Activated naive CD8-positive, alpha-beta T cell treated with anti-CD3 and anti-CD28 coated beads, Interleukin-2, amount 50 U/mL, for 24 hours (primary cell): ENCODE measurements at places on chromosomes 5 and 9.

DNA sequence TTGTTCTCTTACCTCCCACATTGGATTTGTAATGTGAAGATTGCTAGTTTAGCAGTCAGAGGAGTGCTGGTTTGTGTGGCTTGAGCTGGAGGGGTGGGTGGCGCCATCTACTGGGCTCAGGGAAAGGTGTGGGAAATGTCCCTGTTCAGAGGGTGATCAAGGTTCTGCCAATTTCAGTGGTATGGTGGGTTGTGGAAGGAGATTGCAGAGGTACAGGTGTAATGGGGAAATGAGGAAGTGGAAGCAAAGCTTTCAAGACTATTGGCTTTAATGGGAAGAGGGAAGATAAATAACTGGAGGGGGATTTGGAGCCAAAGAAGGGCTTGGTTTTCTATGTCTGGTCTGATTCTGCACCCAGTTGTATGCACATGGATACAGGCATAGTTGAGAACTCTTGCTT, 76.4 kb downstream of the OSMR start:
- DNase-seq, result peak; percentile 55
- no peak overlapping the region for H3K4me3 ChIP-seq
- H3K27ac ChIP-seq, result no peak overlapping the region

- H3K4me1 ChIP-seq, result no peaks in the 10 kb centered on the region
- no peak overlapping the region for H3K27ac ChIP-seq
- H3K36me3 ChIP-seq, result no peaks in the 10 kb centered on the region
- H3K27me3 ChIP-seq, result peaks cover 4% of the 10 kb centered on the region
- H3K4me3 ChIP-seq, result no peak overlapping the region
- no peak for DNase-seq
These were observed 192.4 kb downstream of the ARHGEF28 start for GRCh38 chr5:73818357-73818756.

- DNase-seq, result no peak
- no peaks in the 10 kb centered on the region for H3K27me3 ChIP-seq
- H3K4me3 ChIP-seq, result no peak overlapping the region
- peaks cover 6% of the 10 kb centered on the region for H3K4me1 ChIP-seq
These were observed 137.8 kb upstream of the RETREG1 start for GRCh38 chr5:16754601-16755000.

- no peaks in the 10 kb centered on the region for H3K36me3 ChIP-seq
- no peak overlapping the region for H3K4me3 ChIP-seq
- H3K27ac ChIP-seq, result no peak overlapping the region
- DNase-seq, result no peak
These were observed 131.3 kb upstream of the SLC28A3 start for GRCh38 chr9:84471816-84472215.

DNA sequence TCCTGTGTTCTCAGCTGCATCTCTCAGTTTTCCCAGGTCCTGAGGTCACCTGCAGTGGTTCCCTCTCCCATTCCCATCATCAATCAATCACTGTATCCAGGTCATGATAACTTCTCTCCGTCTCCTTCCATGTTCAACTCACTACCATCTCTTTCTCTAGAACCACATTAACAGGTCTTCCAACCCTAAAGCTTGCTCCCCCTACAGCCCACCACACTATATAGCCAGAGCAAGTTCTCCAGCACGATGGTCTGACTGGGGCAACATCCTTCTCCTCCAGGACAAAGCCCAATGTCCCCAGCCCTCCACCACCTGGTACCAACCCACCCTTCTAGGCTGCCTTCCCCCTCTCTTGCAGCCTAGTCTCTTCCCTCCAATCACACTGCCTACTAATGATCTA, 241.6 kb downstream of the CDK5RAP2 start:
- peaks cover 22% of the 10 kb centered on the region for H3K27me3 ChIP-seq
- peaks cover 10% of the 10 kb centered on the region for H3K4me1 ChIP-seq
- H3K36me3 ChIP-seq, result no peaks in the 10 kb centered on the region
- DNase-seq, result no peak
- H3K4me3 ChIP-seq, result no peak overlapping the region

DNA sequence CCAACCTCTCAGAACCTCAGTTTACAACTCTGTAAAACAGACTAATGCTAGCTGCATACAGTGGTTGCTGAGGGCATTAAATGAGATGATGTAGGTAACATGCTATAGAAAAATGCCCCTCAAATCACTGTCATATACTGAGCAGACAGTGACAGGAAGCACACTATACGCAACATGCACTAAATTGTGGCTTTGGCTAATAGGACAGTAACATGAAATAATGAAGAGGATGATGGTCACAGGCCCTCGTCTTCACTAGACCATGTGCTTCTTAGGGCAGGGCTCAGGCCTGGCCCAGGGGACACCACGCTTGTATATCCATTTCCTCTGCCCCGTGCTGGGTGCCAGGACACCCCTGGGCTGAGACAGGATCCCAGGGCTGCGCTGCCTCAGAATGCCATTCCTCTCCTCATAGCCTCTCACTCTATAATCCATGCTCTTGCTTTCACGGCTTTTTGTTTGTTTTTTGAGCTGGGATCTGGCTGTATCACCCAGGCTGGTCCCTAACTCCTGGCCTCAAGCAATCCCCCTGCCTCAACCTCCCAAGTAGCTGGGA, 18.9 kb downstream of the CSF1R start:
- H3K27ac ChIP-seq, result no peak overlapping the region
- H3K4me3 ChIP-seq, result no peak overlapping the region
- H3K27me3 ChIP-seq, result peaks cover 4% of the 10 kb centered on the region
- DNase-seq, result no peak
- H3K4me1 ChIP-seq, result peaks cover 12% of the 10 kb centered on the region
- H3K36me3 ChIP-seq, result no peaks in the 10 kb centered on the region

DNA sequence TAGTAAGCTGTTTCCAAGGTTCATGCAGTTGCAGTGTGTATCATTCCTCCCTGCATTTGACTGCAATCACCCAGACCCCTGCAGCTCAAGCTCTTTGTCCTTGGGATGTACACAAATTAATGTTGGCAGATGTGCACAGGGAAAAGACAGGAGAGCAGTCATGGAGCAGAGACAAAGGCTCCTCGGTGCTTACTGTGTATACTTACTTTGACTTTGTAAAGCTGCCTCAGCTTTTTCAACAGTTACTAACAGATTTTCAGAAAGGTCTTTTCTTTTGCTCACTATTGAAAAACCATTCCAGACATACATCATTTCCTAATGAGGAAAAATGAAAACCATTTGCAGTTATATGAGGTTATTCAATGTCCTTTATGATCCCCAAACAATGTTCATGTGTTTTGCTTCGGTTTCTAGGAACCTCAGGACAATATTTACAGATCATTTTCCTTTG, 124.9 kb downstream of the TTC39B start:
- no peak overlapping the region for H3K27ac ChIP-seq
- H3K4me3 ChIP-seq, result no peak overlapping the region
- DNase-seq, result no peak
- no peaks in the 10 kb centered on the region for H3K27me3 ChIP-seq
- peaks cover 26% of the 10 kb centered on the region for H3K36me3 ChIP-seq
- H3K4me1 ChIP-seq, result peaks cover 14% of the 10 kb centered on the region

GRCh38 chr5:126334760-126335159, 88.4 kb upstream of the GRAMD2B start:
- no peak overlapping the region for H3K27ac ChIP-seq
- H3K4me3 ChIP-seq, result no peak overlapping the region
- no peaks in the 10 kb centered on the region for H3K36me3 ChIP-seq
- H3K4me1 ChIP-seq, result no peaks in the 10 kb centered on the region
- no peak for DNase-seq

DNA sequence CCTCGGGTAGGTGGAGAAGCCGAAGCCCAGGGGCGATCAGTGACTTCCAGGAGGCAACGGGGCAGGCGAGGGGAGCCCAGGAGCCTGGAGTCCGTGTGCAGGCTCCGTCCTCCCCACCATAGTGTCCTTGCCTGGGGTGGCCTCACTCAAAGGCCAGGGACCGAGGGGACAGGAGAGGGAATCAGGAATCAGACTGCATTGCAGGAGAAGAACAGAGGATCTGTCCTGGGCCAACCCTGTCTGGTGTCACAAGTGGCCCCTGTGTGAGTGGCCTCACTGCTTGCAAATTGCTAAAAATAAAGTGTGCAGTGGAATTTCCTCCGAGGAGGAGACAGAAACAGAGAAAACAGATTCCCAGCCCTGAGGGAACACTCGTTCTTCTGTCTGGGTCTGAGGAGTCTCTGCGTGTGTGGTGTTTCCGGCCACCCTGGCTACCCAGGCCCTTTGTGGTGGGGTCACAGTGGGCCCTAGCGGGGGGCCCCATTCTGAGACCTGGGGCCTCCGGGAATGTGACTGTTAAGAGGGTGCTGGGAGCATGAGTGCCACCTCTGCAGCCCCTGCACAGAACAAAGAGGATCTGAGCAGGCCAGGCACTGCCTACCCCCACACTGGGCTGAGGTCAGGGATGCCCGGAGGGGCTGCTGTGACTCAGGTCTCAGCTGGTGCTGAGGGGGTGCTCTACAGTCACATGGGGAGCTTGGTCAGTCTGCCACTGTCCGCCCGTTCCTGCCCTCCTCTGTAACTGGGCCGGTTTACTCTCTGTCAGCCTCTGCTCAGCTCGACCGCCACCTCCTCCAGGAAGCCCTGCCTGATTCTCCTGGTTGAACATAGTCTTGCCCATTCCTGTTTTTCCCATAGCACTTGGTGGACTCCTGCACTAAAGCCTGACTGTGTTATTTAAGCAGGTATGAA, 7.4 kb downstream of the TRAF1 start:
- peaks cover 93% of the 10 kb centered on the region for H3K36me3 ChIP-seq
- H3K4me3 ChIP-seq, result peak overlapping the region; percentile 90
- no peaks in the 10 kb centered on the region for H3K27me3 ChIP-seq
- DNase-seq, result no peak
- peaks cover 86% of the 10 kb centered on the region for H3K4me1 ChIP-seq

GRCh38 chr5:159582756-159583541, 252.7 kb upstream of the IL12B start:
- H3K4me3 ChIP-seq, result no peak overlapping the region
- H3K36me3 ChIP-seq, result no peaks in the 10 kb centered on the region
- H3K27ac ChIP-seq, result no peak overlapping the region
- H3K4me1 ChIP-seq, result peaks cover 10% of the 10 kb centered on the region
- DNase-seq, result no peak
- peaks cover 7% of the 10 kb centered on the region for H3K27me3 ChIP-seq

DNA sequence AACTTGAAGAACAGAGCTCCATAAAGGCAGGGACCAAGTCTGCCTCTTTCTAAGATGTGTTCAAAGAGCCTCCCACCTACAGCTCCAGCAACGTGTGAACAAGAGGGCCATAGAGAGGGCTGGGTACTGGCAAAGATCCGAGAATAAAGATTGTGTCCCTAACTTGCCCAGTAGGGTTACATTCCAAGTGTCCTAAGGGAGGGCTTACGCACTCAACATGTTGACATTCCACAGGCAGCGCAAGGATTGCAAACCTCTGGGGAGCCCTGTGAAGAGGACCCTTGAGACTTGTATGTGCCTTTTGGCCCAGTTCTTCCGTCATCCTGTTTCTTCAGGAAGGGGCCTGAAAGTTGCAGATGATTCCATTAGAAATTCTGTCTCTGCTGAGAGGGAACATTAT, 48.2 kb upstream of the ENTREP1 start:
- H3K36me3 ChIP-seq, result peaks cover 2% of the 10 kb centered on the region
- DNase-seq, result no peak
- peaks cover 11% of the 10 kb centered on the region for H3K27me3 ChIP-seq

GRCh38 chr9:5554254-5554653, 43.9 kb downstream of the PDCD1LG2 start:
- no peak for DNase-seq
- no peak overlapping the region for H3K27ac ChIP-seq
- no peak overlapping the region for H3K4me3 ChIP-seq
- peaks cover 24% of the 10 kb centered on the region for H3K4me1 ChIP-seq
- no peaks in the 10 kb centered on the region for H3K27me3 ChIP-seq
- no peaks in the 10 kb centered on the region for H3K36me3 ChIP-seq

- H3K36me3 ChIP-seq, result peaks cover 43% of the 10 kb centered on the region
- peak overlapping the region; percentile 91 for H3K4me3 ChIP-seq
- DNase-seq, result no peak
- H3K4me1 ChIP-seq, result peaks cover 78% of the 10 kb centered on the region
- H3K27me3 ChIP-seq, result no peaks in the 10 kb centered on the region
These were observed 4.8 kb downstream of the NR3C1 start for GRCh38 chr5:143398451-143399237.

DNA sequence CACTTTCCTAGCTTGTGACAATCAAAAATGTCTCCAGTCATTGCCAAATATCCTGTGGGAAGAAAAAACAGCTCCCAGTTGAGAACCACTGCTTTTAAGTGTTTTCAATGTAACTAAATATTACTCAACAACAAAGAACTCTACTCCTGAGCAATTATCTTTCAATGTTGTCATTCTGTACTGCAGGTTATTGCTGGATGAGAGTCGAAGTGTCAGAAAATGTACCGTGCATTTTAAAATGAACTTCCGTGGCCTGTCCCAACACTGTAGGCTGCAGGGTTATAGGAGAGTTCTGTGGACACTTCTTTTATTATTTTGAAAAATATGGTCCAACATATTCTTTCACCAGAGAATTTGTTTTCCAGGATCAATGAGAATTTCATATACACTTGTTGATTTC, 34.8 kb upstream of the AGXT2 start:
- no peak for DNase-seq
- H3K4me3 ChIP-seq, result no peak overlapping the region
- H3K27me3 ChIP-seq, result peaks cover 16% of the 10 kb centered on the region
- no peaks in the 10 kb centered on the region for H3K4me1 ChIP-seq
- H3K27ac ChIP-seq, result no peak overlapping the region

- H3K4me1 ChIP-seq, result peaks cover 34% of the 10 kb centered on the region
- no peak overlapping the region for H3K4me3 ChIP-seq
- H3K27me3 ChIP-seq, result no peaks in the 10 kb centered on the region
These were observed 28.4 kb upstream of the LTC4S start for GRCh38 chr5:179765400-179765799.

- no peak overlapping the region for H3K4me3 ChIP-seq
- H3K4me1 ChIP-seq, result no peaks in the 10 kb centered on the region
- DNase-seq, result no peak
- no peak overlapping the region for H3K27ac ChIP-seq
- H3K36me3 ChIP-seq, result no peaks in the 10 kb centered on the region
- H3K27me3 ChIP-seq, result no peaks in the 10 kb centered on the region
These were observed 525.6 kb downstream of the SPATA31D1 start for GRCh38 chr9:82513976-82514735.

GRCh38 chr9:4465910-4466309, 24.4 kb upstream of the SLC1A1 start:
- DNase-seq, result no peak
- no peaks in the 10 kb centered on the region for H3K4me1 ChIP-seq
- H3K36me3 ChIP-seq, result no peaks in the 10 kb centered on the region
- no peak overlapping the region for H3K27ac ChIP-seq
- H3K27me3 ChIP-seq, result no peaks in the 10 kb centered on the region

DNA sequence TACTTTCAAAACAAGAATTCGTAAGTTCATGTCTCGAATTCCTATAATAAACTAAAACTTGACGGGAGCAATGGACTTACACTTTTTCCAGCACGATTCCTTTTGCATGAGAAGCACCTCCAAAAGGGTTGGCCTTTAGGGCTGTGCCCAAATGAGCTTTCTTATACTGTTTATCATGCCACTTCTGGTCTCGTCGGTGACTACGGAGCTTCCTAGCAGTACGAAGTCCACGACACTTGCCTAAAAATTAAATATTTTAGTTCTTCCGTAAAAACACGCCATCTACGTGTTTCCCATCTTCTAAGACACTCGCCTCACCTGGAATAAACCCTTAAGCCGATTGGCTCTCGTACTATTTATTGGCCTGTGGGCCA, 554 bp downstream of the RPS23 start:
- H3K4me3 ChIP-seq, result peak overlapping the region; percentile 93
- H3K4me1 ChIP-seq, result peaks cover 63% of the 10 kb centered on the region
- H3K27me3 ChIP-seq, result no peaks in the 10 kb centered on the region
- no peak for DNase-seq
- H3K36me3 ChIP-seq, result peaks cover 56% of the 10 kb centered on the region
- H3K27ac ChIP-seq, result peak overlapping the region; percentile 99

GRCh38 chr9:8477450-8477849, 677.9 kb upstream of the DMAC1 start:
- DNase-seq, result no peak
- no peak overlapping the region for H3K4me3 ChIP-seq
- no peaks in the 10 kb centered on the region for H3K4me1 ChIP-seq
- H3K36me3 ChIP-seq, result no peaks in the 10 kb centered on the region
